ENCODE measurements at places on chromosomes 1 and 21.

GRCh38 chr1:201560328-201561194 lies 21.6 kb downstream of the NAV1 start:
- no peak for DNase-seq

- DNase-seq: no peak
Observed at GRCh38 chr1:208201229-208201628, 43.0 kb downstream of the PLXNA2 start.

DNA sequence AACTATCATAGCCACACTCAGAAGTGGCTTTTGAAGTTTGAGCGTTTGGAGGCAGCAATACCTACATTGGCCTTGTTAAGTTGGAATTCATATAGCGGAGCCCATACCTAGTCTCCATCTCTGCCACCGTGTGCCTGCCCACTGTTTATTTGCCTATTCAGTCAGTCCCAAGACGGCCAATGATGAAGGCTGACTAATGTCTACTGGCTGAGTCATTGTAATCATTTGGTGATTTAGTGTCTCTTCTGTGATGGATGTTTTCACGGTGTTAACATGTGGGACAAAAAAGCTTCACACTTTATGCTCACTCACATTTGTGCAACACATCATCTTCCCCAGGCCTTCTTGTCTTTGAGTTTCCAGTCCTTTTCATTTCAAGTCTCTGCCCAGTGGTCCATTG lies 92.6 kb upstream of the PBX1 start:
- DNase-seq: no peak

- no peak for DNase-seq
Observed at GRCh38 chr1:106998431-106999002, 58.0 kb upstream of the PRMT6 start.

GRCh38 chr1:197320991-197321531 lies 53.0 kb downstream of the CRB1 start:
- DNase-seq: no peak

DNA sequence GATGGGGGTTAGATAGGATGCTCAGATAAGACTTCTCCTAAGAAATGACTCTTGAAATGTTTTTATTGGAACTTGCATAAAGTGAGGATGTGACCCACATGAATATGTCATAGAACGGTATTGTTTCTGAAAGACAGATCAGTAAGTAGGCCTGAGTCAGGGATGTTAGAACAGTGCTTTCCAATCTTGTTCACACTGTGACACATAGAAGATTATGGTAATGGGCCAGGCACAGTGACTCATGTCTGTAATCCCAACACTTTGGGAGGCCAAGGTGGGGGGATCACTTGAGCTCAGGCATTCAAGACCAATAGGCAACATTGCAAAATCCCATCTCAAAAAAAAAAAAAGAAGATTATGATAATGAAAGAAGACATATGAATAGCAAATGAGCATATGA lies 32.9 kb downstream of the FMO4 start:
- no peak for DNase-seq

- DNase-seq: no peak
Observed at GRCh38 chr1:91777630-91778300, 108.2 kb downstream of the TGFBR3 start.

DNA sequence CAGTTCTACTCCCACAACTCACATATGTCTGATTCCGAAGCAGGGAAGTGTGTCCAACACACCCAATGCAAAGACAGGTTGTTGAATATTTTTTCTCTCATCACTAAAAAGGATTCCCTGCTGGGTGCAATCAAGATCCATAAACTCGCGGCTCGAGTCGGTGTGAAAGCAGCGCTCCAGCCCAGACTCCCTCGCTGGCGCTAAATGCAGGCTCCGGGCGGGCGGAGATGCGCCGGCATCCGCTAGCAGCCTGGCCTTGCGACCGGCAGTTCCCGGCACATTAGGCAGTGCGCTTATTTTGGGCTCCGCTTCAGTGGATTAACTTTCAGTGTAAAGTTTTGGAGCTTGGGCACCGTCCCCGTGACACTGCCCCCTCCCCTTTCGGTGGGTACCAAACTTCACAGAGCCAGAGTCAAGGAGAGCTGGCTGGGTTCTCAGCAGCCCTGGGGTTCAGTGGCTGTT lies 87.7 kb upstream of the POU3F1 start:
- no peak for DNase-seq

- DNase-seq: no peak
Observed at GRCh38 chr21:33444499-33444898, 35.3 kb downstream of the TMEM50B start.

DNA sequence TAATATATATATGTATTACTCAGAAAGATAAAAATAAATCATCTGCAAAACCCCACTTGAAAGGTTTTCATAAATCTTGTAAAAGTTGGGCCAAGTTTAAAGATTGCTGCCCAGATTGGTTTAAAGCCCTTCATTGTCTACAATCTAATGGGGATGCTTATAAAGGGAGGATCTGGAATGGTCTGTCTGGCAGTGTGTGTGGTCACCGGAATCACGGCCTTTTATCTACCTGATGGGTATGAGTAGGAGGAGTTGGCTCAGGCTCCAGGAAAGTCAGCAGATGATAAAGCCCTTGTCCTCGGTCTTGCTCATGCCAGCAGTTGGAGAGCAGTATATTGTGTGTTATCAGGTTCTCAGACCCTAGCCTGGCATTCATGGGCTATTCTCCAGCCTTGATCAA lies 197.7 kb downstream of the ROR1 start:
- DNase-seq: no peak

DNA sequence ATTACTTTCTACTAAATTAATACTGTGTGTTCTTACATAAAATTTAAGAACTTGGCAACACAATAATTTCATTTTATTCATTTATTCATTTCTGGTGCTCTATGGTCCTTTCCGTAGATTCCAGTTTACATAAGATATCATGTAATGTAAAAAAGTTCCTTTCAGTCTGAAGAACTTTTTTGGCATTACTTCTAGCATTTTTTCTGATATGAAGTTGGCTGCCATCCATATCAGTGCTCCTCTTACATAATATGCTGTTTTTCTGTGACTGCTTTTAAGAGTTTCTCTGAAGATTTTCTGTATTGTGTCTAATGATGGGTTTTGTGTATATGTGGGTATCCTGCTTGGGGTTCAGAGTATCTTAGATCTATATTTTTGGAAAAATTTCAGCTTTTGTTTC lies 34.8 kb downstream of the LIN9 start:
- no peak for DNase-seq
